ENCODE measurements at places on chromosomes 6 and 20.

GRCh38 chr6:81969814-81970213, 217.3 kb upstream of the TENT5A start:
- no peak for DNase-seq

DNA sequence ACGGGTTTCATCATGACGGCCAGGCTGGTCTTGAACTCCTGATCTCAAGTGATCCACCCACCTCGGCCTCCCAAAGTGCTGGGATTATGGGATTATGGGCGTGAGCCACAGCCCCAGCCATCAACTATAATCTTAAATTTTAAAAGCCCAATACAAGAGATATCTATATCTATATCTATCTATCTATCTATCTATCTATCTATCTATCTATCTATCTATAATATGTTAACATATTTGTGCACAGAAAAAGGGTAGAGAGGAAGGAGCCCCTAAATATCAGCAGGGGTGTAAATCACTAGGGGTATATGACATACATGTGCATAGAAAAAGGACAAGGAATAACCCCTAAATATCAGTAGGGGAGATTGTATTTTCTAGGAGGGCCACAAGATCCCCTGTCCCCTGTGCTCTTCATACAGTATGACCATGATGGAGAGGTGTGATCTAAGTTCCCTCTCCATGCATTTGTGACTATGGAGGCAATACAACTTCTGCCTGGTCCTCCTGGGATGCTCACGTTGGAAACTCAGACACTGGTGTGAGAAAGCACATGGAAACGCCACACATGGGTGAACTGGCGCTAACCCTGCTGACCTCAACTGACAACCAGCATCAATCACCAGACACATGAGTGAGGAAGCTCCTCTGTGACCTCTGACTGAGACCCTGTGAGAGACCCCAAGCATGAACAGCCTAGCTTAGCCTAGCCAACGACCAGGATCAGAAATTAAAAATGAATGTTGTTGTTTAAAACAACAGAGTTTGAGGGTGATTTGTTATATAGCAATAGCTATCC, 1.2 kb upstream of the SPATS1 start:
- no peak for DNase-seq

GRCh38 chr6:28251661-28252008, 434 bp downstream of the ZKSCAN4 start:
- DNase-seq, result no peak

DNA sequence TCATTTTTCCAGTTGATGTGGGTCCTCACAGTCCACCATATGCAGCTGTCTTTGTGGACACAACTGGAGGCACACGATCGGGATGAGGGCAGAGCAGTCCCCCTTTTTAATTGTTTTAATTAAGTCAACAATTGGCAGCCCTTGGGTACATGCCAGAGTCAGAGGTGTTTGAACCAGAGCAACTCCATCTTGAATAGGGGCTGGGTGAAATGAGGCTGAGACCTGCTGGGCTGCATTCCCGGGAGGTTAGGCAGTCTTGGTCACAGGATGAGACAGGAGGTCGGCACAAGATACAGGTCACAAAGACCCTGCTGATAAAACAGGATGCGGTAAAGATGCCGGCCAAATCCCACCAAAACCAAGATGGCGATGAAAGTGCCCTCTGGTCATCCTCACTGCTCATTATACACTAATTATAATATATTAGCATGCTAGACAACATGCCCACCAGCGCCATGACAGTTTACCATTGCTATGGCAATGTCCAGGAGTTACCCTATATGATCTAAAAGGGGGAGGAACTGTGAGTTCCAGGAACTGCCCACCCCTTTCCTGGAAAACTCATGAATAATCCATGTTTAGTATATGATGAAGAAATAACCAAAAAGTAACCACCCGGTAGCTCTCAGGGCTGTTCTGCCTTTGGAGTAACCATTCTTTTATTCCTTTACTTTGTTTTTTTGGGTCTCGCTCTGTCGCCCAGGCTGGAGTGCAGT, 31.8 kb upstream of the BLCAP start:
- no peak for DNase-seq

DNA sequence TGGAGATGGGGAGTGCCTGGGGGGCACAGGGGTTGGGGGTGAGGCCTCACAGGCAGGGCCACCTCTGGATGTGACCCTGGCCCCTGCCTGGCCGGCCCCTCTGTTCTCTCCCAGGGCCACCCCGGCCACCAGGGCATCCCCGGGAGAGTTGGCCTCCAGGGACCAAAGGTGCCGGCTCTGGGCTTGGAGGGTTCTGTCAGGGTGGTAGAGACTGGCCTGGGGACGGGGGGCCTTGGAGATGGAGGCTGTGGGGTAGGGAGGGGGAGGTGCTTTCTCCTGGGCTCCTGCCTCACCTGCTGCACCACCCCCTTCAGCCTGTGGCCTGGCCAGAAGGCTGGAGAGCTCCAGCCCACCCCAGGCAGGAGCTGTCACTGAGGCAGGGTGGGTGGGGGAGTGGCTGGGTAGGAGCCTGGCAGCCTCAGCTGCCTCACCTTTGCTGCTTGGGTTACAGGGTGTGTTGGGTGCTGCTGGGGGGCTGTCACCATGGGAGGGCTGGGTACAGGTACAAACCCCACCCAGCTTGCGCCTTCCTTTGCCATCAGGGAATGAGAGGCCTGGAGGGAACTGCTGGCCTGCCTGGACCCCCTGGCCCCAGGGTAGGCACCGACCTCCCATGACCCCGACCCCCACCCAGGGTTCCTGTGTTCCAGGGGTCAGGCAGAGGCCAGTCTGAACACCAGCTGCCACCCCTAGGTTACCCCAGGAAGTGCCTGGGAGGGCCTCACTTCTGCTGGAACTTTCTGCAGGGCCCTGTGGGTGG, 32.7 kb downstream of the COL20A1 start:
- no peak for DNase-seq

DNA sequence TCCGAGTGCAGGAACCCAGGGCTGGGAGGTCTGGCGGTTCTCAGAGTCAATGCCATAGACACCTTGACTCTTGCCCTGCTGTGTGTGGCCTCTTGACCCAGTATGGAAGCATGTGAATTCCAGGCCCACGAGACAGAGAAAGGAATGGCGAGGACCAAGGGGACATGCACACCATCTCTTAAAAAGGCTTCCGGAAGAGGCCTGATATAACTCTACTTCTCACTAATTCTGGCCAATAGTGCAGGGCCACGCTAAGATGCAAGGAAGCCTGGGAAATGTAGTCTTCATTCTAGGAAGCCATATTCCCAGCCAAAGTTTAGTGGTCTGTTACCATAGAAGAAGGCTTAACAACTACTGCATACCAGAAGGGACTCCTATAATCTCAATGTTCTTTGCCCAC, 177.0 kb upstream of the KCNG1 start:
- DNase-seq, result no peak

DNA sequence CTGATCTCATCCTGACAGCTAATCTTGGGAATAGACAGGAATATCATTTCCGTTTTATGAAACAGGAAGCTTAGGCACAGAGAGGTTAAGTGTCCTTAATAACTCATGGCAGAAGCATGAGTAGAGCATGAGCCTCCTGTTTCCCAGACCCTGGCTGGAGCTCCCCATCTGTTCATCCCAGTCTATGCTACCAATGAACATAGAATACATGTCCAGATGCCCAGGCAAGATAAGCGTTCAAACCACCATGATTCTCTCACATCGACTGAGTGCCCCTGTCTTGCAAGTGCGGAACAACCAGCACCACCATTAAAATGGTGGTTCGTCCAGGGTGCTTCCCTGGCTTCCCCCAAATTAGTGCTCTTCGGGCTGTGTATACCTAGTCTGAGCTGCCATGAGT, 217.1 kb downstream of the FARS2 start:
- no peak for DNase-seq

DNA sequence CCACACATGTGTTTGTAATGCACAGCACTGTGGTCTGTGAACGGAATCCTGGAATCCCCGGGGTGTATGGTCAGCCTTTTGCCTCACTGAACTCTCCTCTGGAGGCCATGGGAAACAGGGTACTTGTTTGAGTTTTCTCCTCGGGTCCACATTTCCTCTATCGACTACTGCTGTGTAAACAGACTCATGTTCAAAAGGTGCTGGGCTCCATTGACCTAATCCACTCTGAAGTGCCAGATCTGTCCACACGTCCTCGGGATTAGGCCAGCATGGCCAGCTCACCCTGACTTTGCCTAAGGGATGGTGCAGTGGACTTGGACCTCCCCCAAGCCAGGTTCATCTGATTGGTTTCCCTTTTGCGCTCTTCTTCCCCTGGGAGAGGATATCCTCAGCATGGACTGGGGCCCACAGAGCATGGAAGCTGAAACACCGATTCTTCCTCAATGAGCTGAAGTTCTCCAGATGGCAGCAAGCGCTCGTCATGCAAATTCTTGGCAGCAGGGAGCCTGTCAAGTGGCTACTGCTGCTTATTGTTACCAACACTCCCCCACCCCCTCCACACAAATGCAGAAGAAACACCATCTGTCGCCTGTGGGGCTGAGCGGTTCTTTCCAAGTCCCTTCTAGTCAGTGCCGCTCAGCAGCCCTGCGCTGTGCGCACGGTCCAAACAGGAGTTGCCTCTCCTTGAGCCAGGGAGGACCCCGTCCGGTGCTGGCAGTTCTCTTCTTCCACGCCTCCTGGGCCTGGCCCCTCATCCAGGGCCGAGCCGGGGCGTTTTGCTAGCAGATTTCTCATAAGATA, 292.6 kb upstream of the MARCKS start:
- DNase-seq, result peak; percentile 56

- DNase-seq, result no peak
Observed at GRCh38 chr20:32227744-32228688, 20.3 kb downstream of the POFUT1 start.

DNA sequence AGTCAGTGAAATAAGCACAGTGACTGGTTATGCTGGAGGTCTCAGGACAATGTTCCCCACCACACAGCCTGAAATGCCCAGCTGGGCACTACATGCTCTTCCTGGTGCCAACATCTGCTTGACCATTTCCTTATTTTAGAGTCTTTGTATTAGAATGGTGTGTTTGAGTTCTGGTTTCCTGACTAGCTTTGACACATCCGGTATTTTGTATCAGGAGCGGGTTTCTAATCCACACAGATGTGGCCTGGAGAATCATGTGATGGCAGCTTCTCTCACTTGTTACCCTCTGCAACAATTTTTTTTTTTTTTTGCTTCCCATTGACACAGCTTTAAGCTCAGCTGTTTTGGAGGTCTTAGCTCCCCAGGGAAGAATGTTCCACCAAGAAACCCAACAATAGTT, 164.5 kb upstream of the CST7 start:
- DNase-seq, result no peak

DNA sequence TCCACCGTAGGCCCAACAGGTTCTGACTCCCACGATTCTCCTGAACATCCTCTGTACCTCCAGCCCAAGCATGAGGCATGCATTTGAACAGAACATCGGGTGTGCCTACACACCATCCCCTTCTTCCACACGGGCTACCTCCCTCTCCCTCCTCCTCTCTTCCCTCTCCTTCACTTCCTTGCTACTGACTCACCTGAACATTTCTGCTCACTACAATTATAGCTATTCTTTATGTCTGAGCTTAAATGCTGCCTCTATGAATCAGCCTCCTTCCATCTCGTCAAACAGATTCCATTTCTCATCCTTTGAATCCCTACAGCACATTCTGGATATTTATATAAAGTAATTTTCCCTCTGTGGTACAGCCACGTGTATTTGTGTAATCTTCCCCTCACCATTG, 71.4 kb upstream of the MYLIP start:
- no peak for DNase-seq

- DNase-seq, result peak; percentile 32
Observed at GRCh38 chr20:47220161-47220582, 136.3 kb downstream of the ZMYND8 start.

DNA sequence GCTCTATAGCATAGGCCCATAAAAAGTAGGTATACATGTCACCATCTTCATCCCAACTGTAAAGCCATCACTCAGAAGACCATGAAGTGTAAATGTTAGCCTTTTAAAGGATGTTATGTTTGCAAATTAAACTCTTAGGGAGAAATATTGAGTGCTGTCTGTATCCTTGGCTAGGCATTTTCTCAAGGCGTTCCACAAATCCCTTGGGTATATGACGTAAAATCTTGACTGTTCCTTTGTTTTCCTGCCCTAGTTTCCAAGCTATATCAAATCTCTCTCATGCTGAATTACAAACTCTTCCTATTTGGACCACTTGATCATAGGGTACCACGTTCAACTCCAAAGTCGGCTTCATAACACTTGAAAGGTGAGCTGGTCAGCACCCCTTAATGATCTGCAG, 486.2 kb downstream of the HDGFL1 start:
- DNase-seq, result no peak

All from endothelial cell of umbilical vein (primary cell).